DMS79 treated with DMSO at 0.1 percent for 48 hours (cell line): ENCODE measurements at places on chromosomes 12 and 14.

GRCh38 chr12:53989227-53990113 is 4.5 kb downstream of the HOXC10 start:
- DNase-seq: peak; percentile 50

- no peak for DNase-seq
Observed at GRCh38 chr12:51018956-51019355, 7.2 kb downstream of the SLC11A2 start.

DNA sequence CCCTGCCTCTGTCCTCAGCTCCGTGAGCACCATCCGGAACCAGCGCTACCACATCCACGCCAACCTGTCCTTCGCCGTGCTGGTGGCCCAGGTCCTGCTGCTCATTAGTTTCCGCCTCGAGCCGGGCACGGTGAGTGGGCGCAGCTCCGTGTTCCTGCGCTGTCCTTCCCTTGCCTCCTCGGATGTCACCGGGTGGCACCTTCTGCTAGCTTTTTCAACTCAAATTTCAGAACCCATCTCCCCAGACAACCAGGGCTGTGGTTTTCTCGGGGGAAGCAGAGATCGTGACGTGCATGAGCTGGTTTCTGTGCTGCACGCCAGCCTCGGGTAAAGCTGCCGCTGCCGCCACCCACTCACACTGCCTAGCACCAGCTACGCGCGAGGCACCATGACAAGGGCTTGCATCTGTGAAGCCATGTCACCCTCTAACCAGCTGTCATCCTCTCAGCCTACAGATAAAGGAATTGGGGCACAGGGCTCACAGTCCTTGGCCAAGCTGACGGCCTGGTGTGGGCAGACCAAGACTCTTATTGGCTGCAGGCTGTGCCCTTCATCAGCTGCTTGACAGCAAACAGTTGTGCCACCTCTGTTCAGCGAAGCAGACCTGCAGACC is 152.1 kb downstream of the ADGRD1 start:
- DNase-seq: no peak

DNA sequence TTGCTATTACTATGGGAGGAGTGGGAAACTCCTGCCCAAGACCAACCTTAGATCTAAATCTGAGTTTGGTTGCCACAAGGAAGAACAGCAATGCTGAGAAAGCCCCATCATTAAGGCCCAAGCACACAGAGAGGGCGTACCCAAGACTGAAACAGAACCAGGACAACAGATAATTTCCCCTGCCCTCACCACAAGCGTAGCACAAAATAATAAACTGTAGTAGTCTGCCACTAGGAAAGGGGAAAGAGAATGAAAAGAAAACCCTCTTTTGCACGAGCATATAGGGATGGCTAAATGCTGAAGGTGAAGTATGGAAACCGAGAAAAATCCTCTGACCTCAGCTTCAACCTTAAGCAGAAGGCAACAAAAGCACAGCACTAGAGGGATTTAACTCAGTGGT is 76.5 kb upstream of the DHRS4 start:
- DNase-seq: no peak

- DNase-seq: no peak
Observed at GRCh38 chr12:102379346-102380162, 100.8 kb downstream of the IGF1 start.

- DNase-seq: no peak
Observed at GRCh38 chr12:104740668-104741067, 217.4 kb downstream of the SLC41A2 start.

DNA sequence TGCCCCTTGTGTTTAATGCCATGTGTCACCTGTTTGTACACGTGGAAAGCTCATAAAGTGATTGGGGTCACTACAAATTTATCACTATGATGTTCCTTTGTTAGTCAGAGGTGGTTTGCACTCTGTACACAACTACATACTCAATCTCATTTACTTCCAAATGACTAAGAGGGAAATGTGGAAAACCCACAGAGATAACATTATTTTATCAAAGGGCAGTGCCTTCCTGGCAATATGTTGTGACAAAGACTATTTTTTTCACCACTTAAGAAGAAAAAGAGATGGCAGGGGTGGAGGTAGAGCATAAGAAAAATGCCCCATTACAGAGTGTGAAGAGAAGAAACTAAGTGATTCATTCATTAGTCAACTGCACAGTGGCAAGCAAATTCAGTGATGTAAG is 1064.1 kb upstream of the FLRT2 start:
- no peak for DNase-seq

GRCh38 chr12:579420-580110 is 83.7 kb downstream of the NINJ2 start:
- DNase-seq: no peak

DNA sequence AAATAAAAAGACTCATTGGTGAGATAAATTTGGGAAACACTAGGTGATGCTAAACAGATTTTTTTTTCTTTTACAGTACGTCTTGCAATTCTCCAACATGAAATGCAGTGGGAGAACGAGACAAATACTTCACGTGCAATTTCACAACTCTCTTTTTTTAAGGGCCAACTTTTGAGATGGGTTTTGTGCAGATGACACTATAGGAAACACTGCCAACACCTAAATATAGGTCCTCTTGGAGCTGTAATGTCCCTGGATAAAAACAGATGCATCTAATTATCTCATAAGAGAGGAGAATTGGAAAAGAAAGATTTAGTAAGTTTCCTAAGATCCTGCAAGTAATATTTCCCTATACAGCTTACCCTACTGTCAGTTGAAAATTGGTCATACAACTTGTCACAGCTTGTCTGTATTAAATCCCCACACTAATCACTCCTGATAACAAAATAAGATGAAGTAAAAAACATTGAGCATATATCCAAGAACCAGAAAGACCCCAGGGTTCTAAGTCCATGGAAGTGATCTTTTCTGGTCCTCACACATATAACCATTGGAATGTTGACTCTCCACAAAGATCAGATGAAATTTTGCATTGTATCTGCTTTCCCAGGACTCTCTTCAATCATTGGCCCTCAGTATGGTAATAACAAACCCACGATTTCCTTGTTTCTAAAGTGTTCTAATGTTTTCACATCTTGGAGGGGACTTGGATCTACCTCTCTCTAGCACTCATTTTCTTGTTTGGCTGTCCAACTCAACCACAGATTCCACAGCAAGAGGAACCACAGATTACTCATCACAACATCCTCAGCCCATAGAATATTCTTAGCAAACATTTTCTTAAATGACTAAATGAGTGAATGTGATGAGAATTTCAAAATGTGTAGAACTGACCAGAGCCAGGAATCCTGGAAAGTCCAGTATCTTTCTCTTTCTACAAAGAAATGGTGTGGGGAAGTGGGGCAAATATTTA is 769.4 kb upstream of the USP15 start:
- no peak for DNase-seq

GRCh38 chr12:92544322-92544721 is 158.5 kb upstream of the PLEKHG7 start:
- DNase-seq: peak; percentile 37

GRCh38 chr12:57641699-57642442 is 8.9 kb upstream of the B4GALNT1 start:
- DNase-seq: no peak

DNA sequence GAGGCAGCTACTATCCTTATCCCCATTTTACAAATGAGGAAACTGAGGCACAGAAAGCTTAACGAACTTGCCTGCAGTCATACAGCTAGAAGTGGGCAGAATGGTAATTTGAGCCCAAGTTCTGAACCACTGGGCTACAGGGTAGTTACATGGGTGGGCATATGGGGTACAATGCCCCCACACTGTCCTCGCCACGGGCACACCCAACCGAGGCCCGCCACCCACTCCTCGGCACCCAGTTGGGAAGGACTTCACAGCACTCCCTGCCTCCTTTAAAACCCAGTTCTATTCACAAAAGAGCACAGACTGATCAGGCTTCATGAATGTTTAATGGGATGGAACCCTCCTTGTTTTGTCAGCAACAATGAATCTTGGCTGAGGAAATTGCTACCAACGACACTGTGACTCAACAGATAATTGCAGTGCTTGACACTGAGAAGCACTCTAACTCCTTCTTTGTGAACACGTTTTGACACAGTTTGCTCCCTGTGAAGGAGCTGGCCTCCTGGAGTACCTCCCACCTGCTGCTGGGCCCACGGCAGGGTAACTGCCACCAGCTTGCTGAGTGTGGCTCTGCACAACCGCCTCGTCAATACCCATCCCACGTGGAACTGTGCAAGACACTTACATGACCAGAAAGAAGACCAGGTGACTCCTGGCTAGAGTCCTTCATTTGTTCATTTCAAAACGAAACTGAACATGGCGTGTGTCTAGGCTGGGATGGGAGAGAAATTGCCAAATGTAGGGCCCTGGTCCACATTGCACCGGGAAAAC is 63.5 kb downstream of the CLMN start:
- DNase-seq: peak; percentile 99

GRCh38 chr12:47276621-47277309 is 197.0 kb upstream of the AMIGO2 start:
- DNase-seq: no peak

GRCh38 chr14:87305345-87305744 is 687.6 kb downstream of the GALC start:
- no peak for DNase-seq

DNA sequence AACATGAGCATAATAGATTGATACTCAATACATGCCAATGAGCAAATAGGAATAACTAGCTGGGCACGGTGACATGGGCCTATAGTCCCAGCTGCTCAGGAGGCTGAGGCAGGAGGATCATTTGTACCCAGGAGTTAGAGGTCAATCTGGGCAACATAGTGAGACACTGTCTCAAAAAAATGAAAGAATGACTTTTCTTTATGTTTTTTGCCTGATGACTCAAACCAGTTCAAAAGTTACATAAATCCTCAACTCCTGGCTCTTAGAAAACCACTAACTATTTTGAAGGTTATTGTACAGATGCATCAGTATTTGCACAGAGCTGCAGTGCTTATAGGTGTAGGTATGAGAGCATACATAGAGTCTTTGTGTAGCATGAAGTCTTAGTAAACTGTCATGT is 219.2 kb upstream of the RGS6 start:
- DNase-seq: no peak

- no peak for DNase-seq
Observed at GRCh38 chr12:48489012-48489411, 6.7 kb downstream of the C12orf54 start.

DNA sequence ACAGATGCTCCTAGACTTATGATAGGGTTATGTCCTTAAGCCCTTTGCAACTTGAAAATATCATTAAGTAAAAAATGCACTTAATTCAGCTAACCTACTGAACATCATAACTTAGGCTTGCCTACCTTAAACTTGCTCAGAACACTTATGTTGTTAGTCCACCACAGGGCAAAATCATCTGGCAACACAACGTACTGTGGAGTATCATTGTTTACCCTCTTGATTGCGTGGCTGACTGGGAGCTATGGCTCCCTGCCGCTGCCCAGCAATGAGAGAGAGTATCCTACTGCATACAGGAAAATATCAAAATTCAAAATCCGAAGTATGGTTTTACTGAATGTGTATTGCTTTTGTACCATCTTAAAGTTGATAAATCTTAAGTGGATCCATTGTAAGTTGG is 105.5 kb downstream of the SOX5 start:
- no peak for DNase-seq

DNA sequence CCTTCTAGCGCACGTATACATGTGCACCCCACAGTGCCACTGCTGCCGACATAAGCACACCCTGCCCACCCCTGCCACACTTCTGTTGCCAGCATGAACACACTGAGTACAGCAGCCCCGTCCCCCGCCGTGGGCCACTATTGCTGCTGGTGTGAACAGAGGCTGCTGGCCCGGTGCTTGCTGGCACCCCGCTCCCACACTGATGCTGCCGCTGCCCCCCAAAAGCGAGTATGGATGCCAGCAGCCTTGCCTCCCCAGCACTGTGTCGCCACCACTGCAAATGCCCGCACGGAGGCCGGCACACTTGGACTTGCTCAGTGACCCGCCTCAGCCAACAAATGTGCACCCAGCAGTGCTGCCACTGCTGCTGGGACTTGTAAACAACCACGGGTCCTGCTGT is 872.4 kb upstream of the ATXN7L3B start:
- DNase-seq: no peak

DNA sequence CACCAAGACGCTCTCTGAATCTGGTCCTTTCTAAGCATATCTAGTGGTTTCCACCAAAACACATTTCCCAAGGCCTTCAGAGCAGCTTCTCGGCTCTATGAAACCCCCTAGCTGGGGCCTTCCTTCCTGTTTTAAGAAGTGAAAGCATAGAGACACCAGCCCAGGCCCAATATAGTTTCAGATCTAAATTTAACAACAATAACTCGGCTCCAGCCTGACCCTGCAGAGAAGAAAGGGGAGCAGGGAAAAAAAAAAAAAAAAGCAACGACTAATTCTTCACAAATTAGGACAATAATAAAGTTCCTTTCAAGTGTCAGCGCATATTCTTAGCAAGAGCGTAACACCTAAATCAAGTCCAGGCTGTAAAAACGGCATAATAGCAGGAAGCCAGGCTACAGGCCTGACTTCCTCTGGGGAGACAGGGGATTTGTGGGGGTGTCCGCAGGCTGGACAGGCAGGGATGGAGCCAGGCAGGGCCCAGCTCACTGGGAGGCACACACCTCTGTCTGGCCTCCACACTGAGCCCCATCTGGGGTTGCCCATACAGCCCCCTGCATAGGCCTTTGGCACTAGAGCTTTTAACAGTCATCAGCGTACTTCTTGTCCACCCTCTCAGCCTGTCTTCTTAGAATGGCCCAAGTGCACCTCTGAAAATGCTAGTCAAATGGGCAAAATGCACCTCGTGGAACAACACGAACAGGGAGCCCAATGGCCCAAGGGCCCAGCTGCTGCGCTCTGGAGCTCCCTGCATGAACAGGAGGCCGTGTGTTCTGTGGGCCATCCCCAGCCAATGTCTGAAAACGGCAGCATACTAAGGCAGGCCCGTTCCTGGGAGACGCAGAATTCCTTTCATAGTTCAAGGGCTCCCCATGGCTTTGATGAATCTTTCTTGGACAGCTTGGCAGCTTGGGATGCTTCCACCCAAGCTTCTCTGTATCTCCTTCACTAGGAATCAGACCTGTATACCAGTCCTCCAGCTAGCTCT is 772.9 kb downstream of the MED13L start:
- DNase-seq: no peak

DNA sequence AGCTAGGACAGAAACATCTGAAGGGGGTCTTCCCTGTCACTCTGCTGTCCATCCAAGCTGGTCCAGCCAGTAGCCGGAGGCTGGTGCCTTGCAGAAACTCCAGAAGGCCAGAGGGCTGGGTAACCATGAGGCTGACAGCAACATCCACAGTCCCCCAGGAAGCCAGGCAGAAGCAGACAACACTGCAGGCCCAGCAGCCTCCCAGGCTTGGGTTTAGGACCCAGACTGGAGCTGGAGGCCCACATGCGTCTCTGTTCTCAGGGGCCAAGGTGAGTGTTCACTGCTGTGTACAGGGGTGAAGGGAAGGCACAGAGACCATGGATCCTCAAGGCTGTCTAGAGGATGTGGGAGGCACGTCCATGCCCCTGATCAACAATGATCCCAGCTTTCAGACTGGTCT is 136.4 kb upstream of the PRMT8 start:
- no peak for DNase-seq

DNA sequence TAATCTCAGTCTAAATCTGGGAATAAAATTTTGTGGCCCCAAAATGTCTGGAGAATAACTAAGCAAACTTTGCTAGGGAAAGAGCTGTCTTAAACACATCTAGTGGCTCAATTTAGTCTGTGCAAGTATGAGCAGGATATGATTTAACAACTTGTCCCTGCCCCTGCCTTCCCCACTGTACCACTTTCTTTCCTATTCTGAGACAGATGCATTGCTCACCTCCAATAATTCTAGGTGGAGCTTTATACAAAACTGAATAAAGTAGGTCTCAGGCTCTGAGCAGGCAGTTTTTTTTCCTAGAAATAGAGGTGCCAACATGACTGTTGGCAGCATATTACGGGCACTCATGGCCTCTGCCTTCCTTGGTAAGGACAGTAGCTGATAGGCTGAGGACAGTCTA is 412.1 kb downstream of the DAD1 start:
- no peak for DNase-seq

GRCh38 chr12:65902500-65902899 is 78.2 kb downstream of the HMGA2 start:
- DNase-seq: no peak
